ENCODE measurements at places on chromosomes 5 and 9.

- no peaks in the 10 kb centered on the region for H3K36me3 ChIP-seq
- DNase-seq: no peak
- H3K27me3 ChIP-seq: no peaks in the 10 kb centered on the region
- H3K27ac ChIP-seq: no peak overlapping the region
- H3K4me3 ChIP-seq: no peak overlapping the region
- no peaks in the 10 kb centered on the region for H3K4me1 ChIP-seq
These were observed 11.4 kb upstream of the DNAH5 start for GRCh38 chr5:13955896-13956295.

DNA sequence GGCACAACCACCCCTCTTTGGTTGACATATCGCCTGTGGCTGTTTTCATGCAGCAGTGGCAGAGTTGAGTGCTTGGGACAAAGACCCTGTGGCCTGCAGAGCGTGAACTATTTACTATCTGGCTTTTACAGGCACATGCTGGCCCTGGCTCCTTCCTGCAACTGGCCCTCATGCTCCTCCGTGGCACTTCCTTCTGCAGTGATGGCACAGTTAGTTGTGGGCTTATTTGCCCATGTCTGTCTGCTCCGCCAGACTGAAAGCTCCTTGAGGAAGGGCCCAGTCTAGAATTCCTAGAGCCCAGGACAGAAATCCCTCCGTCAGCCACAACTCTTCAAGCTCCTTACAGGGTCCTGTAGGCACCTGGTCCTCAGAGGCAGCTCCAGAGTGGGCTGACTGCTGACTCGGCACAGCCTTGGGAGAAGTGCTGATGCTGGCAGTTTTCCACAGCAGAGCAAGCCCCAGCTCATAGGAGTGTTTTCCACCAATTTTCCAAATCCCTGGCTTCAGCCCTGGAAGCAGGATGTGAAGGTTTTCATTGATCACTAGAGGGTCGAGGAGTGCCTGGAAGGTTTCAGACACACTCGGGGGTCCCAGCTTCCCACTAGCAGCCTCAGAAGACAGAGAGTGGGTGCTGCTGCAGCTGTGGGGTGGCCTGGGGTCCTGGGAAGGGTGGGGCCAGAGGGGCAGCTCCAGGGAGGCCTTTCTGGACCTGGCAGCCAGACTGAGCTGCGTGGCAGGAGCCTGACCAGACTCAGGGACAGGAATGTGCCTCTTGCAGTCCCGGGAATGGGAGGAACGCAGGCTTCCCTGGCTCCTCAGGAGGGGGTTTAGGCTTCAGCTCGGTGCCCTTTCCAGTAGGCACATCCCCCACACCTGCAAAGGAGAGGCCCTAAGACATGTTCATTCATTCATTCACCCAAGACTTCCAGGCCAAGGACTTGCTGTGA lies 56.5 kb upstream of the ANGPTL2 start:
- no peaks in the 10 kb centered on the region for H3K27me3 ChIP-seq
- H3K4me3 ChIP-seq: no peak overlapping the region
- no peaks in the 10 kb centered on the region for H3K4me1 ChIP-seq
- H3K27ac ChIP-seq: peak overlapping the region; percentile 55
- DNase-seq: peak; percentile 25

- DNase-seq: no peak
- no peaks in the 10 kb centered on the region for H3K36me3 ChIP-seq
- no peaks in the 10 kb centered on the region for H3K4me1 ChIP-seq
- no peak overlapping the region for H3K27ac ChIP-seq
These were observed 58.8 kb downstream of the KDM4C start for GRCh38 chr9:6816581-6816980.

GRCh38 chr5:139966856-139967255 lies 76.2 kb downstream of the NRG2 start:
- H3K36me3 ChIP-seq: no peaks in the 10 kb centered on the region
- DNase-seq: no peak
- no peaks in the 10 kb centered on the region for H3K27me3 ChIP-seq
- H3K27ac ChIP-seq: no peak overlapping the region
- H3K4me3 ChIP-seq: no peak overlapping the region

GRCh38 chr5:133453831-133454230 lies 158.5 kb downstream of the FSTL4 start:
- H3K36me3 ChIP-seq: no peaks in the 10 kb centered on the region
- no peak for DNase-seq
- H3K4me1 ChIP-seq: peaks cover 16% of the 10 kb centered on the region
- no peak overlapping the region for H3K27ac ChIP-seq

- no peaks in the 10 kb centered on the region for H3K36me3 ChIP-seq
- peak overlapping the region; percentile 59 for H3K27ac ChIP-seq
- no peaks in the 10 kb centered on the region for H3K4me1 ChIP-seq
- H3K27me3 ChIP-seq: no peaks in the 10 kb centered on the region
- H3K4me3 ChIP-seq: no peak overlapping the region
These were observed 70.7 kb downstream of the PTCD2 start for GRCh38 chr5:72390836-72391235.

- no peaks in the 10 kb centered on the region for H3K36me3 ChIP-seq
- peaks cover 9% of the 10 kb centered on the region for H3K4me1 ChIP-seq
- H3K4me3 ChIP-seq: peak overlapping the region; percentile 79
These were observed 313 bp downstream of the BRIX1 start for GRCh38 chr5:34915856-34916192.

DNA sequence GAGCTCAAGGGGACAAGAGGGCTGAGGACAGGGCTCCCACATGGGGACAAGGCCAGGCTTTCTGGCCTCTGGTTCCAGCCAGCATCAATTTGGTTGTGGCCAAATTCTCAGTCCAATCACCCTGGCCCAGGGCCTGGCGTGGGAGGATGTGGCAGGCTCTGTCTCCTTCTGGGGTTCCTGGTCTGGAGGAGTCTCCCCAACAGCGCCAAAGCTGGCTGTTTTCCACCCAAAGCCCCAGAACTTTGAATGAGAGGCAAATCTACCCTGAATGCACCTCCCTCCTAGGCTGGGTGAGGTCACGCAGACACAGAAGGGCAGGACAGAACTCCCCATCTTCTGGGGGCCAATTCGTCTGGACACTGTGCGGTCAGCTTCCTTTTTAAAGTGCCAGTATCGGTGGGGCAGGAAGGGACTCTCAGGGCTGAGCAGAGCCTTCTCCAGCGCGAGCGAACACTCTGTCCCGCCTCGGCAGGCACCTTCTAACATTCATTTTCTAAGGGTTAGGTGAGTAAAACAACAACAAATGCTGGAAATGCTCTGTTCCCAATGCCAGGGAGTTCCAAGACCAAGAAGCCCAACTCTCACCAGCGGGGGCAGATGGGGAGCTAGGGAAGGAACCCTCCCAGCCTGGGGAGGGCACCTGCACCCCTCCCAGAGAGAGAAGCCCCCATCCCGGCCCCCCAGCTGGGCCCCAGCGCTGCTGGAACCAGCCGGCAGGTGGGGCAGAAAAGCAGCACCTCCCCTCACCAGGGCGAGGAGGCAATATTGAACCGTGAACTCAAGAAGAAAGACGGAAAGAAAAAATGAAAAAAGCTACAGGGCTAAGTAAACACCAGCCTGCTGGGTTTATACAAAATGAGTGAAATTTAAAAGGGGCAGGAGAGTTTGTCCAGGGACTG lies 3.7 kb upstream of the DPM2 start:
- H3K27ac ChIP-seq: peak overlapping the region; percentile 11
- peaks cover 22% of the 10 kb centered on the region for H3K4me1 ChIP-seq
- no peaks in the 10 kb centered on the region for H3K36me3 ChIP-seq
- H3K27me3 ChIP-seq: no peaks in the 10 kb centered on the region

GRCh38 chr9:128684065-128684324 lies 5.0 kb upstream of the SET start:
- H3K36me3 ChIP-seq: no peaks in the 10 kb centered on the region
- H3K27ac ChIP-seq: peak overlapping the region; percentile 93
- no peak for DNase-seq

GRCh38 chr5:135980620-135981019 lies 25.8 kb upstream of the LECT2 start:
- no peak overlapping the region for H3K4me3 ChIP-seq
- no peaks in the 10 kb centered on the region for H3K27me3 ChIP-seq
- H3K4me1 ChIP-seq: no peaks in the 10 kb centered on the region
- H3K36me3 ChIP-seq: no peaks in the 10 kb centered on the region

GRCh38 chr9:99040911-99041582 lies 63.9 kb upstream of the TGFBR1 start:
- no peak overlapping the region for H3K4me3 ChIP-seq
- no peak for DNase-seq
- H3K36me3 ChIP-seq: no peaks in the 10 kb centered on the region
- H3K27ac ChIP-seq: no peak overlapping the region

GRCh38 chr5:145340099-145340498 lies 495.0 kb downstream of the PRELID2 start:
- H3K4me1 ChIP-seq: no peaks in the 10 kb centered on the region
- H3K27me3 ChIP-seq: no peaks in the 10 kb centered on the region
- no peak overlapping the region for H3K4me3 ChIP-seq
- H3K36me3 ChIP-seq: no peaks in the 10 kb centered on the region
- no peak for DNase-seq

Measured in breast epithelium (tissue), 4 donors.